ENCODE measurements at places on chromosomes 13 and 19.

GRCh38 chr13:38210928-38211596, 138.6 kb upstream of the UFM1 start:
- DNase-seq, result peak; percentile 42

GRCh38 chr13:107427536-107427935, 787.8 kb downstream of the LIG4 start:
- DNase-seq, result no peak

GRCh38 chr13:79245937-79246577, 160.0 kb downstream of the RBM26 start:
- peak; percentile 13 for DNase-seq

GRCh38 chr19:57850553-57851017, 926 bp downstream of the ZNF587 start:
- peak; percentile 26 for DNase-seq

- peak; percentile 62 for DNase-seq
Observed at GRCh38 chr13:106376401-106377112, 158.9 kb downstream of the EFNB2 start.

- DNase-seq, result no peak
Observed at GRCh38 chr13:109271555-109272541, 514.5 kb downstream of the IRS2 start.

DNA sequence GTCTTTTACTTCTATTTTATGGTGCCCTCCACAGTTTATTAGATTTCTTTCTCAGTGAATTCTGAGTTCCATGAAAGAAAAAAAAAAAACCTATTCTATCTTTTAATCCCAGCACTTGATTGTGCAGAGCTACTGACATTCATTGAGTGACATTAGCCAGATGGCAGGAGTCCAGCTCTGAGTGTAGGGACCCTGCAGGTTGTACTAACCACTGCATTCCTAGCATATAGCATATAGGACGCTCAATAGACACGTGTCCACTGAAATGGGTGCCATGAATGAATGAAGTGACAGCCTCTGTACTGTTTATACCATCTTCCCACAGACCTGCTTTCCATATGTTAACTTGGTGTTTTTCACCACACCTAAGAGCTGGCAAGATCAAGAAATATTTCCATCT, 206.3 kb downstream of the RAP2A start:
- DNase-seq, result no peak

- DNase-seq, result no peak
Observed at GRCh38 chr13:33509642-33510229, 224.2 kb upstream of the STARD13 start.

GRCh38 chr13:111339366-111340143, 19.1 kb downstream of the TEX29 start:
- no peak for DNase-seq

GRCh38 chr19:10620786-10621185, 4.6 kb upstream of the SLC44A2 start:
- DNase-seq, result no peak

GRCh38 chr19:29966588-29967249, 24.7 kb downstream of the URI1 start:
- peak; percentile 28 for DNase-seq

DNA sequence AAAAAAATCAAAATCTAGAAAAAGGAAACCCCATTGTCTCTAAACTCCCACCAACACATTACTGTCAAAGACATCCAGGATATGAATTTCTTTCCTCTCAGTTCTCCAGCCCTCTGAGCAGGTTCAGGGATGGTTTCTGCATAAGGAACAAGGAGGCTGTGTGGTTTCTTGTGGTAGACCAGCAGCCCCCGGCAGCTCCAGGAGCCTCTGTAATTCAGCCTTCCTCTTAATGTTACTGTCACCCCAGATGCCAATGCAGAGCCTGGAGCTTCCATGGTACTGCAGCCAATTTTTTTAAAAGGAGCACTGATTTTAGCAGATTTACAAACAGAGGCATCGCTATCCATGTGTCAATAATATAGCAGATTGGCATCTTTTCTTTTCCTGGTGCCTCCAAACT, 100.6 kb upstream of the FAM216B start:
- no peak for DNase-seq

GRCh38 chr13:23159760-23160637, 20.8 kb upstream of the SGCG start:
- no peak for DNase-seq

- DNase-seq, result peak; percentile 9
Observed at GRCh38 chr13:109694972-109695371, 91.4 kb downstream of the IRS2 start.

DNA sequence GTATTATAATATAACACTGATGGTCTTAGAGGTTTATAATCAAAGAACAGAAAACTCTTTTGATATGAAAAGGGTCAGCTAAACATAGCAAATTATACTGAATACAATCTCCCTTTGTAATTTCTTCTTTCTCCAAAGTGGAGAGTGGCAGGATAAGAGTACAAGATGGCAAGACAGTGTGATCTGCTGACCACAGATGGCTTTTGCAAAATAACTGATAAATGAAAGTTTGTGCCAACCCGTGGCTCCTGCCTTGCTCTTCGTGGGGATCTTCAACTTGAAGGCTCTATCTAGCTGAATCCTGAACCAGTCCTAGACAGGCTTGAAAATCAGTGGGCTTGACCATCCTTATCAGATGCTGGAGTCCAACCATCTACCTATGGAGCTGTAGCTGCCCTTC, 185.7 kb downstream of the VWA8 start:
- no peak for DNase-seq

GRCh38 chr19:1514295-1514661, 1.5 kb upstream of the ADAMTSL5 start:
- no peak for DNase-seq

DNA sequence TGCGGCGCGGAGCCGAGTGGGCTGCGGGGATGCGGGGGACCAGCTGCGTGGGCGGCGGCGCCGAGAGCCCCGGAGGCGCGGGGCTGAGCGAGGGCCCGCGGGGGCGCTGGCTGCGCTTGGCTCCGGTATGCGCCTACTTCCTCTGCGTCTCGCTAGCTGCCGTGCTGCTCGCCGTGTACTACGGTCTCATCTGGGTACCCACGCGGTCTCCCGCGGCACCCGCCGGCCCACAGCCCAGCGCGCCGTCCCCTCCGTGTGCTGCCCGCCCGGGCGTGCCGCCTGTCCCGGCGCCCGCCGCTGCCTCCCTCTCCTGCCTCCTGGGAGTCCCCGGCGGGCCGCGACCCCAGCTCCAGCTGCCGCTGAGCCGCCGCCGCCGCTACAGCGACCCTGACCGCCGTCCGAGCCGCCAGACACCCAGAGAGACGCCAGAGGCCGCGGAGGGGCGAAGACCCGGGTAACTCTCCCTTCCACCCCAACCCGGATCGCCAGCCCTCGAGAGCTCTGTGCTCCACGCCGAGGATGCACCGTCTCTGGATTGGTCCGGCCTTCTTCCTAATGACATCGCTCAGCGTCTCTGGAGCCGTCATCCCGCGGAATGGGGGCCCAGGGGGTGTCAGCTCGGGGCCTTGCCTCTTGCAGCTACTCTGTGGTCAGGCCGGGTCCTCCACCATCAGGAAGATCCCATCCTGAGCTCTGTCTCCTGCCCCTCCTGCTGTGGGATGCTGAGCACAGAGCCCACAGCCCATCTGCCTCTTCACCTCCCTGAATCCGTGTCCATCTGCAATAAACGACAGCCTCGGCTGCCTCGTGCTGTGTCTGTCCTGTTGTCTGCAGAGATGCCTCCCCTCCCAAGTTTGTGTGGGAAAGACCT, 441 bp downstream of the INAFM1 start:
- DNase-seq, result peak; percentile 62

GRCh38 chr13:27904719-27905118, 15.1 kb upstream of the PDX1 start:
- DNase-seq, result no peak

DNA sequence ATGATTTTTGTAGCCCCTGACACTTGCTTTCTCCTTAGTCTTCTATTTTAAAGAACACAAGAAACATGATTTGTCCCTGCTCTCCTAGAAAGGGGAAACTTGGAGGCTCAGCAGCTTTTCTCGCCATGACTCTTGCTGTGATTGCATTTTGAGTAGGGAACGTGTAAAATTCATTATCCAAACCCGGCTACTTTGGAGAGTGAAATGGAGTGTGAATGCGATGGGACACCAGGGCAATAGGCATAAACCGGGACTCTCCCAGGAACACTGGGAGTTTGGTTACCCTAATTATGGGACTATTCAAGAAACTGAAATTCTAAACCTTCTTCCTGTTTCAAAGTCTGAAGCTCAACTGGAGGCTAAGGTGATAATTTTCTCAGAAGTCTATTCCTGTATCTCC, 181.7 kb upstream of the RFC3 start:
- DNase-seq, result peak; percentile 8

DNA sequence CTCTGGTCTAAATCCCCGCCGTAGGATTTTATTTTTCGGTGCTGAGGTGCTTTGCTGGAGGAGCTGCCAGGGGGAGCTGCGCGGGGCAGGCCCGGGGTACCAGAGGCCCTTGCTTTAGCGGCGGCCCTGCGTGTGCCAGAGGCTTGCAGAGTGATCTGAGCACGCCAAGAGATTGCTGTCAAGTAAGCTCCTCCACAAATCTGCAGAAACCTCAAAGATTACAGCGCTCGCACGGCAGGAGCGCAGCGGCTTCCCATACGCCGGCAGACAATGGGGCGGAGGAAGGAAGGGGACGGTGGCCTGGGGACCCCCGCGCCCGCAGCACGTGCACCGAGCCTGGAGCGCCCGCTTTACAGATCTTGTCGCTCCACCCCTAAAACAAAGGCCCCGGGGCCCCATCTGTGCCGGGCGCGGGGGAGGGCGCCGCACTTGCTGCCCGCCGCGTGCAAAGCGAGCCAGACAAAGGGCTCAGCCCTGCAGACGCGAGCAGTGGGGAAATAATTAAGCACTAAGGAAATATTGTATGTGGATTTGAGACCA, 9.1 kb upstream of the C19orf12 start:
- DNase-seq, result peak; percentile 79

DNA sequence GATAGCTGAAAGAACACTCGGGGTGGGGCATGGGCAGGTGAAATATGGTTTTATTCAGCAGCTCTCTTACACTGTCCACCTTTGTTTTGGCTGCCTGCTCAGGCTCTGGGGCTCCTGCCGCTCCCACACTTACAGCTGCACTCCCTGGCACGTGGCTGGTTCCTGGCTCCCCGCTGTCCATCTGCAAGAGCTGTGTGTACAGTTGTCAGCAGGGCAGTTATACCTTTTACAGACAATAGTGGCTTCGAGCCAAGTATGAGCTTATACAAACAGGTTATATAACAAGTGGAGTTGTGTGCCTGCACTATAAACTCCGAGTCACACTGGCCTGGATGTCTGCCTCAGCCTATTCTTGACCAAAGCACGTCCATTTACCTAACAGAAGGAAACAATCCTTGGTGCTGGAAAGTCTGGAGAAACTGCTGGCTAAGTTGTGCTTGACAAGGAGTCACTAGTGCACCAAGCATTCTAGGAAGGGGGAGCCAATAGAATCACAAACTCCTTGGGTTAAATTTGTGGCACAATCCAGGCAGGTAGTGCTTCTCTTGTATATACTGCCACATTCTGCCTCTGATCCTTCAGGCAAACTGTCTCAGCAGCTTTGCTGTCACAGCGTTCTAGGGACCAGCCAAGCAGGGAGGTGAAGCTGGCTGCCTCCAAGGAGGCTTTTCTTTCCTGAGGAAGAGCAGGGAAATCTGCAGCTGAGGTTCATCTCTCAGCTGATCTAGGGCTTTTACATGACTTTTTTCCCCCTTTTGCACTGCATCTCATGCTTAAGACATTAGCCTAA, 68.2 kb downstream of the NHLRC3 start:
- DNase-seq, result peak; percentile 96

DNA sequence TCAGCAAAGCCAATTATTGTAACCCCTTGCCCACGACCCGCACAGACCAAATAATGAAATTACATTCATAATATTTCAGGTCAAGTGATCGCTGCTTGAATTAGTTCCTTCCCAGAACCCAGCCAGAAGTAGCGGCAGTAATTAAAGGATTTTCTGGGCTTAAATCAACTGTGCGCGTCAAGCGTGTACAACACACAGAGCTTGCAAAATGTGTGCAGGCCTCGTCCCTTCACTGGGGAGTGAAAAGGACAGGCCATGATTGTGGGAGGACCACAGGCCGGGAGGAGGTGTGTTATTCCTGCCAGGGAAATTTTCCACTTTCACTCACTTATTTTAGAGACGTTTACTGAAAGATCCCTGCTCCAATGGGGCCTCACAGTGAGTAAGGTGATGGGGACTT, 84.9 kb downstream of the CHST8 start:
- DNase-seq, result no peak

- peak; percentile 89 for DNase-seq
Observed at GRCh38 chr13:107580741-107581412, 634.5 kb downstream of the LIG4 start.

DNA sequence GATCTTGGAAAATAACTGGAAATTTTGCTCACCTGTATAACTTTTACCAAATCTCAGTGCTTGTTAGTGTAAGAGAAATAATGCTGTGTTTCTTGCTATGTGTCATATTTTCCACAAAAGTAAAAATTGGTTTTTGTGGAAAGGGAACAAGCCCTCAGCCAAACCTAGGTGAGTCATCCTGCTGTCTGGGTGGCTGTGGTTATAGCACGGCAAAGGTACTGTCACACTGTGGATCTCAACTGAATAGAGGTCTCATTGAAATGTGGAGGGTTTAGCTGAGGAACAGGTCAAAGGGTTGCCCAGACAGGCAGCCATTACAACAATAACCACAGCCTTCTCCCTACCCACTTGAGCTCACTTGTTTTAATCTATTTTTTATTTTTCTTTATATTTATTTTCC, 338.8 kb upstream of the DACH1 start:
- no peak for DNase-seq

GRCh38 chr13:73273745-73274144, 214.9 kb downstream of the KLF5 start:
- no peak for DNase-seq

GRCh38 chr19:4972509-4973230, 3.8 kb downstream of the KDM4B start:
- DNase-seq, result no peak

DNA sequence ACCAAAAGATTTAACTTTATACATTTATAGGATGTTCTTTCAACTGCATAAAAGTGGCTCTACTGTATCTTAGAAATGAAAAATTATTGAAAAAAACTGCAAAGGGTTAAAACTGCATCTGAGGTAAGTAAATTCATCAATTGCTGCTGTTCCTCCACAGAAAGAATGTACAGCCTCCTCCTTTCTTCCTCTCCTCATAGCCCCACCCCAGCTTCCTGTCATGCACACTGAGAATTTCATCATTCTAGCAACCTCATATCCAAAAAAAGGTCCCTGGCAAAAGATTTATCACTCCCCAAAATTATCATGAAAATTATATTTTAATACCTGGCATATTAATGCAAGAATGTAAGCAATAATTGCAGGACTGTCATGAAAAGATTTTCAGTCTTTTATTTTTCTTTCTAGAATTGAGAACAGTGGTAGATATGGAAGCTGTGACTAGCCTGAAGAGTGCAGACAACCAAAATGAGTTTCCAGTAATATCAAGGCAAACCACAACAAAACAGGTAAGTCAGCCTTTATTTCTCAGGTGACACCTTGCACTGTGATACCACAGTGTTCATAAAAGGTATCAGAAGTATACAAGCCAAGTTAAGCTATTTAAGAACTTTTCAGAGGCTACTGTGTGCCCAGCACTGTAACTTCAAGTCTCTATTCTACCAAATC, 110.8 kb downstream of the SUCLA2 start:
- no peak for DNase-seq

GRCh38 chr13:40445557-40445990, 220.9 kb downstream of the FOXO1 start:
- DNase-seq, result no peak

Data from NCI-H69 (cell line).